WERI-Rb-1 (cell line): ENCODE measurements at places on chromosomes 1 and 21.

- DNase-seq = no peak
Observed at GRCh38 chr1:102941366-102941947, 166.9 kb downstream of the COL11A1 start.

GRCh38 chr1:226371027-226371694 is 36.7 kb downstream of the PARP1 start:
- DNase-seq = no peak

- no peak for DNase-seq
Observed at GRCh38 chr1:154327466-154328317, 2.4 kb downstream of the ATP8B2 start.

- no peak for DNase-seq
Observed at GRCh38 chr1:118988186-118989005, at the start of gene TBX15. Gene TBX15, minus strand, starts transcription at chr1:118988343. Its CDS starts 548 bp downstream, at chr1:118987795.

DNA sequence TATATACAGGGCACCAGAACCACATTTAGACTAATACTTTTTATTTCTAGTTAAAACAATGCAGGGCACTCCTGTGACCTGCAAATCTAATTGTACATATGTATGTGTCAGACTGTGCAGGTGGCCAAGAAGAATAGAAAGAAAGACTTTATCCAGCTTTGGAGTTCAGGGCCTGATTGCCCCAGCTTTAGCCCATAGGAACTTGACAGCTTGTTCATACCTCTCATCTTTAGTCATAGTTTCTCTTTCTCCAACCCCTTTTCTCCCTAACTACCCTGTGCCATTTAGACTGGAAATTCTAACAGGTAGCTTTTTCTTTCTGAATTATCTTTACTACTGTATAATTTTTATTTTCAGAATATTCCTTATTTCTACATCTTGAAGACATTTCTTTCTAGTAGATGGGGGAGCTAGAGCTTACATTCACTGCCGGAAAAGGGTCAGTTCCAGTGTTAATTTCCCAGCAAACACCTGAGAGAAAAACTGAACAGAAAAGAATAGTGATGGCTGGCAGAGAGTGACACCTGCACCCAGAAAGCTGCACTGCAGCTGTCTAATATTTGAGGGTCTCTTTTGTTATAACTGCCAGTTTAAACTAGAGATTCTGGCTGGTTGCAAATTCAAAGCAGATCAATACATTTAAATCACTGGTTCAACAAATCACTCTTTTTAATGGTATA is 8.4 kb downstream of the YBX1 start:
- no peak for DNase-seq

DNA sequence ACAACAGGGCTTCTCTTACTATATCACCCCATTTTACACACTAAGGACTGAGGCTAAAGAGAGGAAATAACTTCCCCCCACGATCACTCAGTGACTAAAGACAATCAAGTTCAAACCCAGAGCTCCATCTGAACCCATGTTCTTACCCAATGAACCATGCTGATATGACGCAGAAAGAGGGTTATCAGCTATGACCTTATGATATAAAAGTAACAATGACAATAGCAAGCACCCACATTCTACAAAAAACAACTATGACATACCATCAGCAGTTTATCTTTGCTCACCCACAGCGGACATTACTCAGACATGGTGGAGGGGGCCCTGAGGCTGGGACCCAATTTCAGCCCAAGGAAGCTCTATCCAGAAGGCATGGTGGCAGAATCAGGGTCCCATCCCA is 75.7 kb downstream of the PTPN14 start:
- DNase-seq = no peak

DNA sequence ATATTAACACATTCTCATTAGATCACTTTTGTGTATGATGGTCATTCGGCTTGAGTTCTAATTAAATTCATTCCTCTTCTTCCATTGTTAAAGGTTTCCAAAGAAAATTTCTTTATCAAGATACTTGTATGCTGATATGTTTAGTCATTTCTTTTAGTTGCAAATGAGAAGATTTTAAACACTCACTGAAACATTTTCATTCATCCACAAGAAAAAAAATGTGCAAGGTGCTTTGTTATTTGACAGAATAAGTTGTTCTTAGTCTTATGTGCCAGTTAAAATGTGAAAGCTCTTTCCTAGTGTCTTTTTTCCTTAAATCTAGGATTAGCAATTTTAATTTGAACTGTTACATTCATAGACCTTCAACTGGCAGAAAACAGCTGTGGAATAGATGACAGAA is 727.0 kb upstream of the NEGR1 start:
- DNase-seq = no peak

GRCh38 chr1:247096958-247097357 is 7.2 kb downstream of the ZNF669 start:
- no peak for DNase-seq

GRCh38 chr1:223620297-223620897 is 45.1 kb downstream of the CAPN8 start:
- DNase-seq = no peak

- no peak for DNase-seq
Observed at GRCh38 chr1:231522931-231523642, 5.4 kb upstream of the TSNAX start.

DNA sequence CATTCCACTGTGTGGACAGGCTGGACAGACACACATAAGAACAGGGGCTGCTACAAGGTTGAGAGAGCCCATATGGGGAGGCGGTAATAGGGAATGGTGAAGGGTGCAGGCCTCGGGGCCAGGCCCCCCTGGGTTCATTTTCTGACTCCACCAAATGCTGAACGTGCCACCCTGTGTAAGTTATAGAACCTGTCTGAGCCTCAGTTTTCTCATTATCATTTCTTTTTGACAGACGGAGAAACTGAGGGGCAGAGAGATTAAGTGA is 569.5 kb downstream of the PTPRU start:
- DNase-seq = no peak

DNA sequence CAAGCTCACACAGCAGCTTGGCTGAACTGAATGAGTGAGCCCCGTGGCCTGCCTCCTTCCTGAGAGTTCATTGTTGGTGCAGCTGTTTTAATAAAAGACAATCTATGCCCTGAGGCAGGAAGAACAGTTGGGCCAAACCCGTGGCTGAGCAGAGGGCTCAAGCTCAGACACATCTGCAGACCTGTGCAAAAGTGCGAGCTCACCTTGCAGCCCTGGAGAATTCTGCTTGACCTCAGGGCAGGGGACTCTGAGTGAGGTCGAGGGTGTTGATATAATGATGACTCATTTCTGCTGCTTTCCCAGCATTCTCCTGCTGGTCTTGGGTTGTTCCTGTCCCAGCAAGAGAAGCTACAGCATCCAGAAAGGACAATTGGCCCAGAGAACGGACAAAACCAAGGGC is 61.0 kb downstream of the ATP5PO start:
- no peak for DNase-seq

DNA sequence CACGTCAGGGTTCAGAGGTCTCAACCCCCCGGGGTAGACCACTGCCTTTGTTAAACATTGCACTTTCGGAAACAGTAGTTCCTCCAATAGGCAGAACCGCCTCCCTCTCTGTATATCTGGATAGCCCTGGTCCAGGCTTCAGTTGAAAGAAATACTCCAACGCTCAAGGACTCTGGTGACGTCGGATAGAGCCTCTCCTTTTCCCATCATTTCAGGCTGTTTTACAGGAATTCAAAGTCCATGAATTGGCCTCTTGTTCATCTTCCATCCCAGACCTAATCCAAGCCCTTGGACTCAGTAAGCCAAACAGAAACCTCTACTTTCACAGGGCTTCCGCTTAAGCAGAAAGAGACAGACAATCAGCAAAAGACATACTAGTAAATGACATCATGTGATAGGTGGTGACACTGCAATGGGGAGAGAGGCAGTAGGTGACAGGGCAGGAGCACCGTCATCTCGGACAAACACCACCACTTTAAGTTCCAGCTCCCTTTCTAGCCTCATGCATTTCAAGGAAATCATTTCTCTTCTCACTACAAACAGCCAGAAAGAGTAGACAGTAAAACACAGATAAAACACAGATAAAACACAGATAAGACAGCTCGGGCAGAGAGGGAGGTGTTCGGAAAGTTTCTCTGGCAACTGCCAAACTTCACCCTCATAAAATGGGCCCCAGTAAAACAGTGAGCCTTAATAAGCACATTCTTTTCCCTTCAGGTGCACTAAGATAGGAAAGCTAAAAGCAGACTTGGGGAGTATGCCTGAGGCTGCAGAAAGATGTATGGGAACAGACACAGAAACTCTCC is 2.3 kb upstream of the PLA2G2A start:
- no peak for DNase-seq

DNA sequence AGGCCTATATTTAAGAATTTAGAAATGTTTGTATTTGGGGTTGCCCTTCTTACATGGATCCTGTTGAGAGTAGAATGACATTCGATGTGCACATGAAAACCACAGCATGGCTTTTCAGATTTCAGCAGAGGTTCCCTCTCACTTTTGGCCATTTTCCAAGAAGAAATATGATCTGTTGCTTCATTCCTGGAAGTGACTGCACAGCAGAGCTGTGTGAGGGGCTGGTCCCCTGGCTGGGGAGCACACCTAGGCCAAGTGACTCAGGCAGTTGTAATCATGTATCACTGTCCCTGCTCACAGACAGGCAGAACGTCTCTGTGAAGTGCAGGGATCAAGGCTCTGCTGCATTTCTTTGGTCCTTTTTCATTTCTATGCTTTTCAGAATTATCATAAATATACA is 32.3 kb downstream of the AGT start:
- DNase-seq = no peak

DNA sequence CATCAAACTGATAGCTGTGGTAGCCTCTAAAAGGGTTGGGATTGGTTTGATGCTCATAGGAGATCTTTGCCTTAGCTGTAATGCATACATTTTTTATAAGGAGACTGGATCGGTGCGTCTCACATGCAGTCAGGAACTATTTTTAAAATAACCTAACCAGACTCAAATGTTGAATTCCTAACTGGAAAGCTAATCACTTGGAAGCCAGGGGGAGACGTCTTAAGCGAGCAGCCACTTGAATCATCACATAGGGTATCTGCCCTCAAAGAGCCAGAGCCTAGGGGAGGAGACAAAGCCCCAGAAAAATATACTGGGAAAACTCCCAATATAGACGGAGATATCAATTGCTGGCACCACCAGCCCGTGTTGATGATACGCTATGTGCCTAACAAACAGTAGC is 61.7 kb upstream of the PUM1 start:
- DNase-seq = no peak

DNA sequence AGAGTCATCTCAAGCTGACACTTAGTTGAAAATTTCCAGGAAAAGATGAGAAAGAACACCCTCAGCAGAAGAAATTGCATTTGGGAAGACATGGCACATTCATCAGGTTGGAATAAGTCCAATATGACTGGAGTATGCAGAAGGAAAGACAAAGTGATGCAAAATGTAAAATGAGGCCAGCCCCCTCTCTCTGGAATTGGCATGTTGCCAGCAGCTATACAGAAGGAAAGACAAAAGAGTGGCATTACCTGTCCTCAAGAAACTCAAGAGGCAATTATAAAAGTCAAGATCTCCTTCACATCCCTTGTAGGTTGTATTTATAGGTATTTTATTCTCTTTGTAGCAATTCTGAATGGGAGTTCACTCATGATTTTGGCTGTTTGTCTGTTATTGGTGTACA is 426.3 kb downstream of the AGBL4 start:
- no peak for DNase-seq

DNA sequence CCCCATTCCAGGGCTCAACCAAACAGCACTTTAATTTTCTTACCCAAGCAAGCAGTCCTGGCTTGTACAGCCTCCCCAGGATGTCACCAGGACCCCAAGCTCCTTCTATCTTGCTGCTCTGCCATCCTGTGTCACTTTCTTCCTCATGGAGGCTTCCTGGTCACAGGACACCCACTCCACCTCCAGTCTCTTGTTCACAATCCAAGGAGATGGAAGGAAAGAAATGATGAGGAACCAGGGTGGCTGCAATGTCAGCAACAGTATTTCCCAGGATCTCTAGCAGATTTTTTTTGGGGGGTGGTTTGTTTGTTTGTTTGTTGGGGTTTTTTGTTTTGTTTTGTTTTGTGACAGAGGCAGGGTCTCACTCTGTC is 58.9 kb downstream of the RIPK4 start:
- DNase-seq = no peak
